ENCODE measurements at places on chromosomes 3 and 15. TPM values are rescaled to one million over a fixed set of nuclear protein-coding genes. Genes with fewer than 3 reads are reported as not detected.

DNA sequence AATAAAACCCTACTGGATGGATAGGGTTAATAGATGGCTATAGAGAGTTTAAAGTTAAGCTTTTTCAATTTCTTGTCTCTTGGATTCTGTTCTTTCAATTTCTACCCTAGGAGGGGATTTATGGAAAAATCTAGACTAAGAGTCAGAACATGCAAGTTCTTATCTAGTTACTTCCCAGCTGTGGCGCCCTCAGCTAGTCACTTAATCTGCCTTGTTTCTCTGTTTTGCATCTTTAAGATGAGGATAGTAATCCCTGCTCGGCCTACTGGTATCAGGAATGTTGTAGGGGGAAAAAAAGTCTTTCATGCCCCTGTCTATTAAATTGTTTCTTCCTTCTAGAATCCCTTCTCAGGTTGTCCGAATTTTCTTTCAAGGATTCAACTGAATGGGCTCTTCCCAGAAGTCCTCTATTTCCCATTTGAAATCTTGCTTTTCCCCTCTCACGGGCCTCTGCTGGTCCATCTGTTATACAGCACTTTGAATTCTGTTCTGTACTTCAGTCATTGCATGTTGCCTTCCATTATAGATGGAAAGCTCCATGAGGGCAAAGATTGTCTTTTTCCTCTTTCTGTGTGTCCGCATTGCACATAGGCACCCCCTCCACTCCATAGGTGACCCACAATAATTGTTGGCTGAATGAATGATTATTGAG is 4.4 kb downstream of the KCTD6 start:
- no peaks in the 10 kb centered on the region for H3K4me1 ChIP-seq
- no peaks in the 10 kb centered on the region for H3K36me3 ChIP-seq
- DNase-seq, result no peak
- no peaks in the 10 kb centered on the region for H3K27me3 ChIP-seq
- no peak overlapping the region for H3K27ac ChIP-seq

CPN2 gene
- 0.16 TPM for total RNA-seq

MKRN2OS gene
- not detected for total RNA-seq

ACSBG1 gene
- 1.9 TPM for total RNA-seq

GRCh38 chr3:159200176-159200575 is 398.3 kb downstream of the MFSD1 start:
- H3K27ac ChIP-seq, result no peak overlapping the region
- H3K27me3 ChIP-seq, result no peaks in the 10 kb centered on the region
- H3K4me1 ChIP-seq, result no peaks in the 10 kb centered on the region
- DNase-seq, result no peak

DNA sequence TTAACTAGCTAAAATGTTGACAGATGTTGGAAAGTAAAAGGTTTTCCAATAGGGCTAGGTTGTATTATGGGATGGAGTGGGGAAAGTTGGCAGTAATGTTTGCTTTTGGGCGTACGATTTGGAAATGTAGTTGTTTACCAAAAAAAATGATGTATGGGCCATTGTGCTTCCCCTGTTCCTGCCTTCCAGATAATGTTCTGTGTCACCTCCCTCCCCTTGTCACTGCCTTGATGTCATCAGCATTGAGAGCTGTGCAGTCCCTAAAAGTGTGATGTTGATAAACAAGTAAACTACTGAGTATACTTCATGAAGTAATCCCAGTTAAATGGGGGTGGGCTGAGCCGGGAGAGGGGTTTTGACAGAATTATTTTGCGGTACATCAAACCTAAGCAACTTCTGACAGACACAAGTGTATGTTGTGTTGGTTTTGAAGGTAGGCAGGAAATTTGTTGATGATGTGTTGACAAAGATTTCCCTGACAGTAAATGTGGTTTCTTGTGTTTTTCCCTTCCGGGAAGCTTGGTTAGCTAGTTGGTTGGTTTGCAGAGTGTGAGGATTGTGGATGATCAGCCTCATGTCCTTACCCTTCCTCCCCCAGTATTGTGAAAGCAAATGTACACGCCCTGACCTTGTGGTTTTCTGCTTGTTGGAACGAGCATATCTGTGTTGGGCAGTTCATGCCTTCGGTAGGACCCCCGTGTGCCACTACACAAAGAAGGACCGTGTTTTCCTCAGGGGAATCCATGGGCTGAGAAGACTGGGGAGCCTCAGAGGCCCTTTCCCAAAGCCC is 87.3 kb downstream of the PGPEP1L start:
- H3K4me1 ChIP-seq, result no peaks in the 10 kb centered on the region
- no peak for DNase-seq
- H3K27me3 ChIP-seq, result no peaks in the 10 kb centered on the region
- no peaks in the 10 kb centered on the region for H3K36me3 ChIP-seq
- no peak overlapping the region for H3K4me3 ChIP-seq
- peak overlapping the region; percentile 17 for H3K27ac ChIP-seq

DNA sequence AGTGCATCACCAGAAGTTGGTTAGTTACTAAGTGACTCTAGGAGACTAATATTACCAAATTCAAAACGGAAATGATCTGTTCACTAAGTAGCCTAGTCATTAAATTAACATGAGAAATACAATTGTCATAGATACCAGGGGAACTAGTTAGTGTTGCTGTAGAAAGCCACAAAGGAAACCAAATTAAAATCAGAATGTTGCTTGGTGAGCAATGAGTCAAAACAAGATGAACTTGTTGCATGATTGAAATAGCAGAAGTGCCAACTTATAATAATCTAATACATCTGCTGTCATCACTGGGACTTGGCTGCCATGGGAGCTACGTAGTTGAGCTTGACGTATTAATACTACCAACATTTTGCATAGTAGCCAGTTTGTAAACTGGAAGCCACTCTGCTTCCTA is 458.1 kb downstream of the DIPK2A start:
- H3K36me3 ChIP-seq, result peaks cover 4% of the 10 kb centered on the region
- H3K27ac ChIP-seq, result no peak overlapping the region

GRCh38 chr3:116039651-116039985 is 405.7 kb downstream of the LSAMP start:
- no peak overlapping the region for H3K27ac ChIP-seq
- no peaks in the 10 kb centered on the region for H3K36me3 ChIP-seq
- H3K4me1 ChIP-seq, result no peaks in the 10 kb centered on the region
- no peaks in the 10 kb centered on the region for H3K27me3 ChIP-seq

DNA sequence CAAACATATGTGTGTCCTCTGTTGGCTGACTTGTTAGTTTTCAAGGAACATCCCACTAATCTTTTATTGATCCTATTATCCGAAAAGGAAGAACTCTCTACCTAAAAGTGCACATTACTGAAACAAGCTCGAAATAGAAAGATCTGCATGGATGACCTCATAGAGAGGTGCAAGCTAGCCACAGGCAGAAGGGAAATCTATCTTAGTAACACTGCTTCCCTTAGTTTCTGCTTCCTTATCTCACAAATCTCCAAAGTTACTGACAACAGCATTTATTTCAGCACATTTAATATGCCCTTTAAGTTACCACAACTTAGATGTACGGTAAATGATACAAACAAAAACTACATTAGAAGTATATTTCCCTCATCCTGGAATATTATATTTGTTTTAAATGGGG is 285.1 kb upstream of the CCDC54 start:
- H3K27ac ChIP-seq, result no peak overlapping the region
- DNase-seq, result no peak
- H3K27me3 ChIP-seq, result no peaks in the 10 kb centered on the region
- no peak overlapping the region for H3K4me3 ChIP-seq
- H3K36me3 ChIP-seq, result no peaks in the 10 kb centered on the region
